NCI-H345 (cell line): ENCODE measurements at places on chromosomes 12 and 14.

DNA sequence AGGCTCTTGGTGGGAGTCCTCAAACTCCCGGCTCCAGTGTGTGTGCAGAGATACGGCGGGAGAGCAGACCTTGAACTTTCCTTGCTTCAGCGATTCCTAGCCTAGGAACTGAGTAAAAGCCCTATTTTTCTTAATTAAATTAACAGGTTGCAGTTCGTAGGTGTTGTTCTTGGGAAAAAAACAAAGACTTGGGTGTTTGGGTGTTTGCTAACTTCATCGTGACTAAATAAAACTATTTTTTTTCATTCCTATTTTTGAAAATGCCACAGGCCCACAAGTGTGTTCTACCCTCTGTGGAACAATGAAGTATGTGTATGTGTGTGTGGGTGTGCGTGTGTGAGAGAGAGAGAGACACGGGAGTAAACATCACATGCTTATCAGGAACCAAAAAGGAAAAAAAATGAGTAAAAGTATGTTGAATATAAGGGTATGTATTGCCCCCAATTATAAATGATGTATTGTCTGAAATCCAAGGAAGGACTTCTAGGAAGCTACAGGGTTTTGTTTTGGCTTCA lies 651 bp downstream of the TMEM117 start:
- no peak for DNase-seq

DNA sequence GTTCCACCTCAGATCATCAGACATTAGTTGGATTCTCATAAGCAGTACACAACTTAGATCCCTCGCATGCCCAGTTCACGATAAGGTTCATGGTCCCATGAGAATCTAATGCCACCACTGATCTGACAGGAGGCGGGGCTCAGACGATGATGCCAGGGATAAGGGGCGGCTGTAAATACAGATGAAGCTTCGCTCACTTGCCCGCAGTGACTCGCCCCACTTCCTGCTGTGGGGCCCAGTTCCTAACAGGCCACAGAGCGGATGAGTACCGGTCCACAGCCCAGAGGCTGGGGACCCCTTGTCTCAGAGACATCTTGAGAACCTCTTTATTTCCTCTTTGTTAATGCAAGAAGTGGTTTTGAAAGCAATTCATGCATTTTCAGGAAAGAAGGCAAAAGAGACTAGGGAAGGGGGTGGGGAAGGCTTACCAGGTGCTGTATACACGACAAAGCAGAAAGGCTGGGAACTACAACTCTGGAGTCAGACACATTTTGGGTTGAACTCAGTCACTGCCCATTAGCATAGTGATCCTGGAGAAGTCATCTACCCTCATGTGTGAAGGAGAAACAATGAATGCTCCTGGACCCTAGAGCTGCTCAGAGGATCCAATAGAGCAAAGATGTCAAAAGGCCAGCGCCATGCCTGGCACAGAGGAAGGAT lies 68.7 kb downstream of the EID3 start:
- DNase-seq: no peak

DNA sequence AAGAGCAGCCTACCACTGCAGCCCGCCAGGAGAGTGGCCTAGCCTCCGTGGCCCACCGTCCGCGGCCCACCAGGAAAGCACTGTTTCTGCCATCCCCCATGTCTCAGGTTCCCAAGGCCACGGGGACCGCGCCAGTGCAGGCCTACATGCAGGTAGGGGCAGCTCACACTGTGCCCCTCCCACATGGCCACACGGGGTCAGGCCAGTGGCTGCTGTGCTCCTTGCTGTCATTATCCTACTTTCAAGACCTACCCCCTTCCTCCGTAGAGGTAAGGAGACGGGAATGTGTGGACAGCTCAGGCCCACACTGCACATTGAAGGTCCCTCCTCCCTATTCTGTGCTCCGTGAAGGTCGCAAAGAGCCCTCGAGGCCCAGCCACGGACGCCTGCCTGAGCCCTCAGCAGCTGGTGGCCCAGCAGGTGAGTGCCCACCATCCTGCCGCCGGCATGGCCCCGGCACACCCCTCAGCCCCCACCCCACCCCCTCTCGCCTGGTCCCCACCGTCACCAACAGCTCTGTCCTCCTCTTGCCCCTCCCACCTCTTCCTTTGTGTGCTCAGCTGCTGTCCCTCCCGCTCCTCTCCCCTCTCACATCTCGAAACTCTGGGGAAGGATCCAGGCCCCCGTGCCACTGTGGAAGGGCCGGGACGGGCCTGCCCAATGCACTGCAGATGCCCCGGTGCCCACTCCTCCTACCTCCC lies 10.0 kb downstream of the DDX51 start:
- DNase-seq: peak; percentile 81

- no peak for DNase-seq
These were observed 24.8 kb downstream of the PLEK2 start for GRCh38 chr14:67387195-67387594.

DNA sequence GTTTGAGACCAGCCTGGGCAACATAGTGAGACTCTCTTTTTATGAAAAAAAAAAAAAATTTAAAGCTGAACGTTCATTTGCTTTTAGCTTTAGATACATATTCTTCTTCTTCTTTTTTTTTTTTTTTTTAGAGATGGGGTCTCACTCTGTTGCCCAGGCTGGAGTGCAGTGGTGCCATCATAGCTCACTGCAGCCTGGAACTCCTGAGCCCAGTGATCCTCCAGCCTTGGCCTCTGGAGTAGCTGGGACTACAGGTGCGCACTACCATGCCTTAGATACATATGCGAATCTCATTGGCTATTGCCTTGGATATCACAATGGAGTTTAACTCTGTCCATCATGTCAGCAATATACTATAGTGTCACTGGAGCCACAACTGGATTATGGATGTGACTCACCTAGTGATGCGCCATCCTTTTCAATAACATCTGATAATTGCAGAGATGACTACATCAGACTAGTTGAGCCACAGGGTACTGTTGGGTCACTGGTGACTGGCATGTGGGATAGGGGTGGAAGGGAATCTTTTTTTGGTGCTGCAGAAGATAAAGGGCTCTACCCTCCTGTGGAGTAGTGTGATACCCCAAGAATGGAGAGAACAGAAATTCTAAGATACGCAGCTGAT lies 2.7 kb upstream of the ADIPOR2 start:
- no peak for DNase-seq

DNA sequence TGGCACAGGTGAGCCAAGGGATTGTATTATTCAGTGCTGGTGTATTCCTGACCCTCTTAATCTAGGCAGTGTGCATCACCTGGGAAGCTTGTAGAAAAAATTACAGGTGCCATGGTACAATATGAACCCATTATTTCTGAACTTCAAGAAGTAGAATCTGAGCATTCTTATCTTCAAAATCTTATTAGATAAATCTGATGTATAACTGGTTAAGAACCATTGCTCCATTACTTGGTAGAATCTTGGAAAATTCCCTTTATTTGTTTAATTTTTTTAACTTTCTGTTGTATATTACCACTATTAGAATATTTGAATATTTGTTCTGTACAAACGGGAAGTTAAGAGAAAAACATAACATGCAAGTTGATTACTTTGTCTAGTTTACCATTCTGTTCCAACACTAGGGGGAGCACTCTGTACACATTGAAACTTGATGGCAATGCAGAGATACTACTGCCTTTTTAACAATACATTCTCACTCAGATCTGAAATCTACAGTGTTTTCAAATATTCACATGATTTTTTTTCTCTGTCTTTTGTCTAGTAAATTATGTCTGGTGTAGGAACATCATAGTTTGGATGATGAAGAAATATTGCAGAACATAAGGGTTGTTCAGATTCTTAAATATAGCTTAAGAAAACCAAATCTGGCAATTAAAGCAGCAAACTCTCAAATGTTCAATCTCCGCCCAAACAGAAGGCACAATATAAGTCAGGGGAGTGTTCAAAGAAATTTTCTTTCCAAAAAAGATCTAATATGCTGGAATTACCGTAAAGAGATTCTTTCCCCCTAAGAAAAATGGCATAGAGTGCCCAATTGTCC lies 196.6 kb downstream of the PCNX1 start:
- peak; percentile 54 for DNase-seq

GRCh38 chr12:113889076-113889475 lies 77.0 kb downstream of the RBM19 start:
- no peak for DNase-seq

DNA sequence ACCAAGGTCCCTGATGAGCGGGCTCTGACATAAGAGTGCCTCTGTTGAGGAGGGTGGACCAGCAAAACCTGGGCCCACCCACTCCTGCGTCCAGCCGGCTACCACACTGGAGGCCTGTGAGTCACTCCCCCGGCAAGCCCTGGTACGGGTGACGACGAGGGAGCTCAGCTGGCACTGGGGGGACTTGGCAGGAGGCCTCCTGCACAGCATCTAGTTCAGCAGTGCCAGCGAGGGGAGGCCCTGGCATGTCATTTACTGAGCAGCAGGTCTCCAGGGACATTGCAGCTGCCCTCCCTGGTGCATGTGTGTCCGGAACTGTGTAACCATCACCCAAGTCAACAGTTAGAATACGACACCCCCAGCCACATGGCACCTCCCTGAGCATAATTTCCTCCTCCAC lies 24.4 kb downstream of the CD9 start:
- peak; percentile 53 for DNase-seq

GRCh38 chr12:124422570-124423523 lies 128.0 kb downstream of the RFLNA start:
- DNase-seq: no peak

- DNase-seq: no peak
These were observed 81.3 kb upstream of the NRXN3 start for GRCh38 chr14:78088916-78089315.

- DNase-seq: no peak
These were observed 22.9 kb downstream of the CACNA1C start for GRCh38 chr12:2075508-2076195.

DNA sequence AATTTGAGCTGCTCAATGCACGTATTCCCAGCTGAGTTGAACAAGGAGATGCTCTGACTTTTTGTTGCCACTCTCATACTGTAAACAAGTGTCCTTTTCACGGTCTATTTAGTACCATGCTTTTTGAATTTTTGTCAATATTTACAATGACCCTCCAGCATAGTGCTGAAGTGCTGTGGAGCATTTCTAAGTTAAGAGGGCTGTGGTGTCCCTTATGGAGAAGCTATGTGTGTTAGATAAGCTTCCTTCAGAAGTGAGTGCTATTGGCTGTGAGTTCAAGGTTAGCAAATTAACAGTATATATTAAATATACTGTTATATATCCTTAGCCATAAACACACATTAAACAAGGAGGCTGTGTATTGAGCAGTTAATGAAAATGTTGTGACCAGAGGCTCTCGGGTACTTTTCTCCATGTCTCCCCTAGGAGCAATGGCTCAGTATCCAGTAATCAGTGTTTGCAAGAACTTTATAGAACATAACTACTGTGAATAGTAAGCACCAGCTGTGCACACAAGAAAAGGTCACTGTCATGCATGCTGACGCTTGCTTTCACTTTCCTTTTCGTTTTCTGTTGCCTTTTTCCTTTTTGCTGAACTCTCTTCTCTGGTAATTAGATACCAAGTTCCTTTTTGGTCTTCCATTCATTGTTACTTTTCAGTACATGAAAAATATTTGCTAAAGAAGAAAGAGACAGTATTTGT lies 187.2 kb upstream of the NEDD1 start:
- peak; percentile 91 for DNase-seq

DNA sequence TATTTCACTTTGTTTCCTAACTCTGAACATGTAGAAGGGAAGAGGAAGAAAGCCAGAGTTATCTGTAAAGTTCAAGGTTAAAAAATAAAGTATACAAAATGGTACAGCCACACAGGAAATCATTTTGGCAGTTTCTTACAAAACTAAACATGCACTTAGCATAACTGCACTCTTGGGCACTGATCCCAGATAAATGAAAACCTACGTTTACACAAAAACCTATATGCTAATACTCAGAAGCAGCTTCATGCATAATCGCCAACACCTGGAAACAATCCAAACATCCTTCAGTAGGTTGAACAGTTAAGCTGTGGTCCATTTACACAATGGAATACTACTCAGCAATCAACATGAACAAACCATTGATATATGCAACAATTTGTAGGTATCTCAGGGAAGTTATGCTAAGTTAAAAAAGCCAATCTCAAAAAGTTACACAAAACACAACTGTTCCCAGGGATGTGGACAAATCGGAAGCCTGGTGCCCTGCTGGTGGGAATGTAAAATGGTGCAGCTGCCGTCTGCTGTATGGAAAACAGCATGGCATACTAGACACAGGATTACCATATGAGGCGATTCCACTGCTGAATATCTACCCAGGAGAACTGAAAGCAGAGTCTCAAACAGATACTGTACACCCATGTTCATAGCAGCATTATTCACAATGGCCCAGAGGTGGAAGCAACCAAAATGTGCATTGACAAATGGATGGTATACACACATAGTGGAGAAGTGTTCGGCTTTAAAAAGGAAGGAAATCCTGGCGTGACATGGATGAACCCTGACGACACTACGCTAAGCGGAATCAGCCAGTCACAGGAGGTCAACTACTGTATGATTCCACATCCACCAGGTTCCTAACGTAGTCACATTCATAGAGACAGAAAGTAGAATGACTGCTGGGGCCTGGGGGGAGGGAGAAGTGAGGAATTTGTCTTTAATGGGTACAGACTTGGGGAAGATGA lies 37.7 kb downstream of the NRDE2 start:
- peak; percentile 20 for DNase-seq

DNA sequence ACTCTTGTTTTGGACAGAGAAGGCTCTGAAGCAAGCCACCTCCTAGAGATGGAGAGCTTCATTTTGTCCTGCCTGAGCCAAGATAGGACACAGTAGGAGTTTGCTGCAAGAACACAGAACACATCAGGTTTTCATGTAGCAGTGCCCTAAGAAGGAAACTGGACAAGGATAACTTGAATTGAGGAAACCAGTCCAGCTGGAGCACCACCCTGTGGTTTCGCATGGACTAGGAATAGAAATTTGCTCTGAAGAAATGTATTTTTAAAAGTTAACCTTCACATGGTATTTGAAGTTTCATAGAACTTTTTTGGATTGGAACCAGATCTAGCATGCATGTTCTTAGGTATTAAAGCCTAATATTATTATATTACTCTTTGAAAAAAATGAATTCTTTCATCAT lies 68.8 kb downstream of the RERG start:
- no peak for DNase-seq

GRCh38 chr12:88897723-88898122 lies 317.5 kb upstream of the KITLG start:
- DNase-seq: no peak

- DNase-seq: no peak
These were observed 11.3 kb downstream of the CFAP54 start for GRCh38 chr12:96500693-96501092.

- DNase-seq: no peak
These were observed 64.9 kb downstream of the SPRING1 start for GRCh38 chr12:116672842-116673516.

DNA sequence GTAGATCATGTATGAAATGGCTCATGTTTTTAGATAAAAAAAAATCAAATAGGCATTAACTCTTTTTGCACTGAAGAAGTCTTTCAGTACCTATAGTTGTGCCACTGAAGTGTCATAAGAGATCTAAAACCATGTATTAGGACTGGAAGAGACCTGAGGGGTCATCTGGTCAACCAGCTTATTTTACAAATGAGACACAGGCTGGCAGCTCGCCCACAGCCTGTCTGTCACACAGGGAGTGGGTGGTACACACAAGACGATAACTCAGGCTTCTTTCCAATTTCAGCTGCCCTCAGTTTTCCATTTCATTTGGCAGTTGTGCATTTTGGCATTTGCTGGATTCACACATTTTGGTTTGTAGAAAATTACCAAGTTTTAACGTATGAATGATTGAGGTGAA lies 34.7 kb downstream of the C12orf75 start:
- DNase-seq: no peak

GRCh38 chr12:5889381-5890047 lies 55.5 kb downstream of the ANO2 start:
- DNase-seq: no peak

- DNase-seq: no peak
These were observed 97.5 kb downstream of the ADCK1 start for GRCh38 chr14:77897374-77897773.

- DNase-seq: no peak
These were observed 8.9 kb upstream of the ATP5MC2 start for GRCh38 chr12:53684654-53685220.
